Airway epithelial cell (primary cell): ENCODE measurements at places on chromosomes 5 and 9. TPM values are rescaled to one million over a fixed set of nuclear protein-coding genes. Genes with fewer than 3 reads are reported as not detected.

Gene FOXD4L5
- not detected in 2 replicates for total RNA-seq

Gene SH3GLB2
- total RNA-seq: 55.0 and 60.2 TPM in 2 replicates

Gene PRSS3
- 73.0 and 77.0 TPM in 2 replicates for total RNA-seq

Gene SLC25A2
- not detected in 2 replicates for total RNA-seq

Gene ADAMTS12
- 1.6 and 2.5 TPM in 2 replicates for total RNA-seq

Gene DIRAS2
- total RNA-seq: not detected in 2 replicates

Gene SPAG8
- total RNA-seq: not detected in 2 replicates

Gene CDKN2B-AS1
- total RNA-seq: 0.56 and 0.65 TPM in 2 replicates

Gene QRFP
- not detected in 2 replicates for total RNA-seq

Gene CCL28
- total RNA-seq: 1.2 and 1.6 TPM in 2 replicates

Gene RASEF
- 7.5 and 8.3 TPM in 2 replicates for total RNA-seq
